NCI-H1417 treated with DMSO at 0.1 percent for 48 hours (cell line): ENCODE measurements at places on chromosomes 13 and 19.

GRCh38 chr19:42295831-42296525, 6.0 kb upstream of the PRR19 start:
- DNase-seq, result no peak

DNA sequence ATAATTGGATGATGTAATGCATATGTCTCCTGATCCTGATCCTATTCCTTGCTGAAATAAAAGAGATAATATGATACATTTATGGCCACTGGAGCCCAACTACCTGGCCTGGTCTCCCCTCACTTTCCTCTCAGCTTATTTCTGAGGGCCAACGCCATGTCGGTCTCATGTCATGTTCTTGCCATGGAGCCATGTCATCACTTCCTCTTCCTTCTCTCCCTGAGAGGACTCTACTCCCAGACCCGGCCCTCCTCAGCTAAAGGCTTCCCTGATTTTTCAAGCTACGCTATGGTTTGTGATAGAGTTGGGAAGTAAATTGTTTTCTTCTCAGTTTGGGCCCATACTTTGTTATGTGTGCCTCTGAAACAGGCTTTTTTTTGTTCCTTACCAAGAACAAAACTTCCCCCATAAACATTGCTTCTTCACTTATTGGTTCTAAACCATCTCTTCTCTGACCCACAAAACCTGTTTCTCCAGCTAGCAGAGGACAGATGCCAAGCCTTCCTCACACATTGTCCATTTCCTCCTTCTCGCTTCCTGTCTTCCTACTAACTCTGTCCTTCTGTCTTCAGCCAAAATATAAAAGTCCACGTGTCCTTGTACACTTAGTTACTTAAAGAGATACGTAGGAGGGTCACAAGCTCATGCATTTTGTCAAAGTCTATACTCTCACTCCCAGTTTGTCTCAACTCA, 319.9 kb upstream of the DACH1 start:
- no peak for DNase-seq

- DNase-seq, result no peak
Measured at GRCh38 chr19:14561847-14562351, 10.0 kb downstream of the NDUFB7 start.

DNA sequence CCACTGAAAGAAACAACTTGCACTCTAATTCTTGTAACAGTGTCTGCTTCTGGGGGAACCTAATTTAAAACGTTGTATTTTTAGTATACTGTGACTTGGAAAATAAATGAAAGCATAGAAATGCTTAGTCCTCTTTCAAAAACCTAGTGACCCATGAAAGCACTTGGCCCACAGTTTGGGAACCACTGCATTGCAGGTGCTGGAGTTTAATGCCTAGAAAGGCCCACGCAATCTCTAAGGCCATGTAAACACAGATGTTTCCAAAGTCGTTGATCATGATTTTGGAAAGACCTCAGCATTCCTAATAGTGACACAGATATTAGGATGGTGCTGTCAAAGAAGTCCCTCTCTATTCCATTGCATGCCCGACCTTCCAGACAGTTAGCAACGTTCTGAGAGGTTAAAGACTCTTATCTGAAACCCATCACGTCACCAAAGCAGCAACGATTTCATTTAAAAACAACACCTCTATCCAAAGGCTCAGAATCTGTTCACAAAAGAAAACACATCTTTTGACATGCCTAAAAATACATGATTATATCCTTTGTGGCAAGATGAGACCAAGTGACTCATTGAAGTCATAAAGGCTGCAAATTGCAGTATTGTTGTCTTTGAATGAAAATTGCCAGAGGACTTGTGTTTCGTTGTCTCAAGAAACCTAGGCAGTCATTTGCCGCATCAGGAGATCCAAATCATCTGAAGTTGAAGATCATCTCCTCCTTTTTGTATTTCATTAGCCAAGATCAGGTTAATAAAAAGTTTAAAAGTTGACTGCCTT, 328.0 kb upstream of the ZNF507 start:
- DNase-seq, result no peak

- DNase-seq, result no peak
Measured at GRCh38 chr19:34135054-34135800, 37.1 kb upstream of the LSM14A start.
